ENCODE measurements at places on chromosomes 12 and 14.
A peak's percentile ranks its signal among the peaks of the same experiment; 100 is the strongest.

DNA sequence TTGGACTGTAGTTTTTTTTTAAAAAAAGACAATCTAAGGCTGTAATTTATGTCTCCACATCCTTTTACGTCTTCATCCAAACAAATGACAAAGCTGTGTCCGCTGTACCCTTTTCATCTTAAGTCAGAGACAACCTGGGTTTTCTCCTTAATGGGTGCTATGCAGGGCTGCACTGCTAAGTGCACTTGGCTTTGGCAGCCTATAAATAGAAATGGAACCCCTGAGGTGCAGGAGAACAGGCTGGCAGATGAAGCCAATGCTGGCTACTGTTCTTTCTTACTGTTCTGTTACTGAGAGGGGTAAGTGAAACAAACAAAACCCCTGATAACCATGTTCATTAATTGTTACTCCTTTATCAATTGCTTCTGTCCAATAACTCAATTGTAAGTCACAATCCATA lies 47.1 kb upstream of the KICS2 start:
- no peak for DNase-seq

DNA sequence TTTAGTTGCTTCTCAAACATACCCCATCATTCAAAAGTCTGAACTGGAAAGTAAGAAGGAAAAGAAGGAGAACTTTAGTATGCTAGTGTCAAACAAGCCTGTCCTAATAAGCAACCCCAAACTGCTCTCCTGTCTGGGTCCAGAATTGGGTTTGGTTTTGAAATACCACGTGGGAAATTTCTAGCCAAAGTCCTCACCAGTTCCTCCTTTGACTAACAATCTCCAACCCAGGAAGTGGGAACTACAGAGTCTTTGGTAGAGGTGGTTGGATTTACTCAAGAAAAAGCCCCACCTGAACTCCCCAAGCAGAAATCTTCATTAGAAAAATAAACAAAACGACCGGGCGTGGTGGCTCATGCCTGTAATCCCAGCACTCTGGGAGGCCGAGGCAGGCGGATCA lies 17.4 kb upstream of the EIF4B start:
- DNase-seq: no peak

- no peak for DNase-seq
These were observed 17.6 kb downstream of the PHLDA1 start for GRCh38 chr12:76014007-76014406.

GRCh38 chr12:125271892-125272291 lies 206.7 kb downstream of the AACS start:
- DNase-seq: no peak

DNA sequence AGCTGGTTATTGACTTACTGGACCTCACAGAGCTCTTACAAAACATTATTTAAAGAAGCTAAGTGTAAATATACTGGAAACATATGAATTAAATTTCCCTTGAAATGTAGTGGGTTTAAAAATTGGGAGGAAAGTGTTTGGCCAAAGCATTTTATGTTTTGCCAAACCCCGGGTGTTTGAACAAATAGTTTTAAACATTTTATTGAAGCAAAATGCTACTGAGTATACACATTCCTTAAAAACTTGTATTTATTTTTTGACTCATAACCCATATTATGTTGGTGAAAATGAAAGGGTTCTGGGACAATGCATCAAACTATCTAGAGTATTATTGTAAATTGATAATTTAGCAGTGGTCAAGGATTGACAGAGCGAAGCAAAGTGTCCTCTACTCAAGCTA lies 1048.5 kb downstream of the SLC6A15 start:
- no peak for DNase-seq

GRCh38 chr12:114681116-114681871 lies 2.7 kb downstream of the TBX3 start:
- DNase-seq: peak; percentile 59

- no peak for DNase-seq
These were observed 9.6 kb downstream of the BAG5 start for GRCh38 chr14:103552846-103553210.

- DNase-seq: no peak
These were observed 4.6 kb downstream of the ZNF384 start for GRCh38 chr12:6684609-6685008.

DNA sequence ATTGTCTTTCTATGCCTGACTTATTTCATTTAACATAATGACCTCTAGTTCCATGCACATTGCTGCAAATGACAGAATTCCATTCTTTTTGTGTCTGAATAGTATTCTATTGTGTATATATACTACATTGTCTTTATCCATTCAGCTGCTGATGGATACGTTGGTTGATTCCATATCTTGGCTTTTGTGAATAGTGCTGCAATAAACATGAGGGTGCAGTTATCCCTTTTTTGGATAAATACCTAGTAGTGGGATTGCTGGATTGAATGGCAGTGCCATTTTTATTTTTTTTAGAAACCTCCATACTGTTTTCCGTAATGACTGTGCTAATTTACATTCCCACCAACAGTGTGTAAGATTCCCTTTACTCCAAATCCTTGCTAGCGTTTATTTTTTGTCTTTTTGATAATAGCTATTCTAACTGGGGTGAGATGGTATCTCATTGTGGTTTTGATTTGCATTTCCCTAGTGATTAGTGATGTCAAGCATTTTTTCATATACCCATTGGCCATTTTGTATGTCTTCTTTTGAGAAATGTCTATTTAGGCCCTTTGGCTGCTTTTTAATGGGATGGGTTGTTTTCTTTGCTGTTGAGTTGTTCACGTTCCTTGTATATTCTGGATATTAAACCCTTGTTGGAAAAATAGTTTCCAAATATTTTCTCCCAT lies 2.3 kb downstream of the OAS2 start:
- DNase-seq: no peak

DNA sequence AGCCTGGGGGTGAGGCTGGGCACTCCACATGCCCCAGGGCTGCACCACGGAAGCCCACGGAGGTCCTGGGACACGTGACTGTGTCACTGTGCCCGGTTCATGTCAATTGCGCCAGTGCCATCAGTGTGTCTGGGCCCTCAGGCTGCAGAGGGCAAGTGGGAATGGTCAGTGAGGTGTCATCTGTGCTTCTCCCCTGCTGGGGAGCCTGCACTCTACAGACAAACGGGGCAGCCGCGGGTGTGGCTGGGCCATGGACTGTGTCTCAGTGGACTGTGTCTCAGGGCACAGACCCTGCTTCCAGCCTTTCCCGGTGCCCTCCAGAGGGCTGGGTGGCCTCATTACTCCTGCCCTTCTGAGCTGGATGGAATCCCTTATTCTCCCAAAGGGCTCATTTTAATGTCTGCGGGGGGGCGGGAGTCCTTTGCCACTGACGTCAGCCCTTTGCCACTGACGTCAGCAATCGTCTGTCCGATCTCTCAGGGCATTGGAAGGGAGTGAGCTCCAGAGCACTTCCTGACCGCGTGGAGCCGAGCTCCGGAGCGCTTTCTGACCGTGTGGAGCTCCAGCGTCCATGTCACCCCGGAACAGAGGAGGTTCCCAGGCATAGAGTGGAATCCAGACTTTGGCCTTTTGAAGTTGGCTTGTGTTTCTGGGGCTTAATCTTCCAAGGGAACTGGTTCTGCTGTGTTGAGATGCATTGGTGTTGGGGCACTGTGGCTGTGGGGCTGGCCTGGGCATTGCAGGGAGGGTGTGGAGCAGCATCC lies 72.4 kb downstream of the ADGRD1 start:
- DNase-seq: no peak

DNA sequence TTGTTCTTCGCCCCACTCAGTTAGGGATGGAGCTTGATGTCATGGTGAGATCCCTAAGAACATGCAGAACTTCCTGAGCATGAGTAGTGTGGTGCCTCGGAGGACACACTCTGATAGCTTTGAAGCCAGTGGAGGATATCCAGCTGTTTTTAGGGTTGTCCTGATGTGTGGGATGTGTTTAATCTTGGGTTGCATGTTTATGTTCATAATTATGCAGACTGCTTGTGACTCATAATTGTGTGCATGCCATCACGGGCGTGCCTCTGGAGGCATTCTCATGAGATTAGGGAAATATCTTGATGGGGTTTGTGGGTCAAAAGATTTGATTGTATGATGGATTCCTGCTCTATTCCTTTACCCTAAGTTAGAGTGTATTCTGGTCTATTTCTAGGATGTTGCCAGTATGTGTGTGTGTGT lies 267.4 kb upstream of the PELI2 start:
- DNase-seq: peak; percentile 36

- no peak for DNase-seq
These were observed 144.0 kb downstream of the SEC23A start for GRCh38 chr14:38959021-38959420.

GRCh38 chr14:87055007-87055406 lies 938.0 kb downstream of the GALC start:
- DNase-seq: no peak

- DNase-seq: peak; percentile 27
These were observed 4.2 kb upstream of the BAZ2A start for GRCh38 chr12:56634242-56634836.

DNA sequence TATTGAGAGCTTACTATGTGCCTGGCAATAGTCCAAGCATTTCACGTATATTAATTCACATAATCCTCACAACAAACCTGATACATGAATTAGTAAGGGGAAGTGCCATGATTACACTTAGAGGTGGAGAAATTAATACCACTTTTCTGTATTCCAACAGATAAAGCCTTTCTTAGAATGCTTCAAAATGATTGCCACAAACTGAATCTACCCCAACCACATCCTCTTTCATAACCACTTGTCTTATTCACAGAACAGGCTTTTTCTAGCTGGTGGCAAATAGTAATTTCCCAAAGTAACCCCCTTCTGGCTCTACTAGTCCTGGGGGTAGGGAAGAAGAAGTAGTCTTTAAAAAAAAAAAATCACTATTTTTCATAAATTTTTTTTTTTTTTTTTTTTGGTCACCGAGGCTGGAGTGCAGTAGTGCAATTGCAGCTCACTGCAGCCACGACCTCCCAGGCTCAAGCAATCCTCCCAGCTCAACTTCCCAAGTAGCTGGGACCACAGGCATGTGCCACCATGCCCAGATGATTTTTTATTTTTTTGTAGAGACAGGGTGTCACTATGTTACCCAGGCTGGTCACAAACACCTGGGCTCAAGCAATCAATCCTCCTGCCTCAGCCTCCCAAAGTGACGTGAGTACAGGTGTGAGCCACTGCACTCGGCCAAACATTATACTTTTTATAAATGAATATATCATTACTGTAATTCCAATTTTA lies 59.0 kb upstream of the ARID2 start:
- DNase-seq: no peak

- DNase-seq: no peak
These were observed at the start of gene CLEC9A for GRCh38 chr12:10030446-10030845. CLEC9A (plus strand) TSS chr12:10030682; CDS start chr12:10052688, 22,006 bp downstream.

GRCh38 chr12:23113781-23114180 lies 488.8 kb downstream of the ETNK1 start:
- DNase-seq: no peak

DNA sequence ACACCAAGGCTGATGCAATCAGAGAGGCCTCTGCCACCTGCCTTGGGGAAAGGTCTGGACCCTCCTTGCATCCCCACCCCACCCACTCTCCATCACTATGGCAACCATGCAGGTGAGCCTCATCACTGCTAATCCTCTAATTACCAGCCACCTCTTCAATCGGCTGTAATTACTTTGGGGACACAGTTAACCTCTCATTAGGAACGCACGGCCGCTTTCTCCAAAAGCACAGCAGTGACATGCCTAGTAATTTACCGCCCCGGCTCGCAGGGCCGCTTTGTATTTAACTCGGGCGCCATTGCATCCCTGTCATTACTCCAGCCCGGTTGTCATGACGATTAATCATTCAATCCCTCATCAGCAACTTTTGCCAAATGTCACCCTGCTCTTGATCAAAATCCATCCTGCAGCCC lies 36.3 kb upstream of the FAM222A start:
- DNase-seq: no peak

DNA sequence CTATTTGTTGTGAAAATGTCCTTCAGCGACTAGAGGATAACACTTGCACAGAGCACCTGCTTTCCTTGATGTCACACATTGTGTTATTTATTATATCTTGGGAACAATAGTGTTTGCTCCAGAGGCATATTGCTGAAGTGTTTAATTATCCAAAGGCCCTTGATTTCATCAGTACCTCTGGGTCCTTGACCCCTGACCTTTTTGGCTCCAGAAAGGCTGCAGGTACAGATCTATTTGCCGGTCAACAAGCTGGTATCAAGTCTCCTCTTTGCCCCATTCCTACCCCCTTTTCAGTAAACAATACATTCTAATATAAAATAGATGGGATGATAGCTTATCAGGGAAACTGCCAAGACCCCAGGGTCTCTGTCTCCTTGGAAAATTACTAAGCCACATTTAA lies 206.8 kb downstream of the DACT1 start:
- DNase-seq: no peak

DNA sequence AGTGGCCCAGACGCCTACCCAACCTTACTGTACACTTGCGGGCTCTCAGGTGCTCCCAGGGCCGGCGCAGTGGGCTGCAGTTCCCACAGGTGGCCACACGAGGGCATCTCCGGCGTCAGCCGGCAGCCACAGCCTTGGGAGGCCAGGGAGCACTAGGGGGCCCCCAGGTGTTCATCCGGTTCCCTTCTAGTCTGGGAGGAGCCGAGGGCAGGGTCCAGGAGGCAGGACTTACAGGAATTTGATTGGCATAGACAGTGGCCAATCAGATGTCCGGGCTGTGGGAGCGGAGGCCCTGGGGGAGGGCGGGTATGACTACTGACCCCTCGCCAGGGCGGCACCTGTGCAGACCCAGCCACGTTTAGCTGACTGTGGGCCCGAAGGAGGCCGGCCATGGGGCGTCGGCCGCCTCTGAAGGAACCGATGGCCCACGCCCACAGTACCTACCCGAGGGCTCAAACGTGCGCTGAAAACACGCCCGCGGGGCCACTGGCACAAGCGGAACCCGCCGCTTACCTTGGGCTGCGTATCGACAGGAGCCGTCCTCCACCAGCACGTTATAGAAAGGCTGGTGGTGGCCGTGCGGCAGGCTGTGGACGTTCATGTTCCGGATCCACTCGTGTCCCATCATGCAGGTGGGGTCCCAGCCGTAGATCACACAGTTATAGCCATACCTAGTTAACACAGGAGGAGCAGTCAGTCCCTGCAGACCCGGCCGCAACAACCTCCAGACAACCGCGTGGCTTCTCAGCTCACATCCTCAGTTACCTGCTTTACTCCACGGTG lies 34.8 kb downstream of the FBXO21 start:
- DNase-seq: peak; percentile 53

DNA sequence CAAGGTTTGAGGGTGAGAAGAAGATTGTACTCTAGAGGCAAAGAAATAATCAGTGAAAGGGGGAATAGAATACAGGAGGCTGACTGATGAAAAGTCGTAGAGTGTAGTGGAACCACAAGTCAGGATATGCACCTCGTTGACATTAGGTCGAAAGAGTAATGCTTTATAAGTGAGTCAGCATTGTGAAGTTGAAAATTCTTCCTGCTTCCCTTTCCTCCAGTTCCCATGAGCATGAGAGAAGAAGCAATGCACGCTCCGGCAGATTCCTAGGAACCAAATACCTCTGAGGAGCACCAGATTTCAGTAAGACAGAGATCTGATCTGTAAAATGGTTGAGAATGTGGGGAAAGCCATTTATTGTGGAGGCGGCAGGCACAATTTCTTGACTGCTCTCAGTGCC lies 16.5 kb downstream of the CCER1 start:
- DNase-seq: no peak

- DNase-seq: no peak
These were observed 52.3 kb downstream of the NEUROD4 start for GRCh38 chr12:55072083-55072482.
